ENCODE measurements at places on chromosomes 1 and 21. TPM values are rescaled to one million over a fixed set of nuclear protein-coding genes. Genes with fewer than 3 reads are reported as not detected.

The AJAP1 gene
- polyA plus RNA-seq: 7.4 TPM

The TOR1AIP2 gene
- polyA plus RNA-seq: 16.3 TPM

The ZBTB37 gene
- polyA plus RNA-seq: 0.59 TPM

The ITSN1 gene
- 12.8 TPM for polyA plus RNA-seq

The THBS3 gene
- 0.56 TPM for polyA plus RNA-seq

The CYP4A11 gene
- polyA plus RNA-seq: not detected

The KCNE2 gene
- polyA plus RNA-seq: not detected

The FAM163A gene
- polyA plus RNA-seq: not detected

The KLHDC9 gene
- polyA plus RNA-seq: 17.1 TPM

The PDE4B gene
- 6.1 TPM for polyA plus RNA-seq

The PLPPR5 gene
- polyA plus RNA-seq: 48.0 TPM

The TMEM54 gene
- polyA plus RNA-seq: 7.1 TPM
